ENCODE measurements at places on chromosomes 16 and 17.

DNA sequence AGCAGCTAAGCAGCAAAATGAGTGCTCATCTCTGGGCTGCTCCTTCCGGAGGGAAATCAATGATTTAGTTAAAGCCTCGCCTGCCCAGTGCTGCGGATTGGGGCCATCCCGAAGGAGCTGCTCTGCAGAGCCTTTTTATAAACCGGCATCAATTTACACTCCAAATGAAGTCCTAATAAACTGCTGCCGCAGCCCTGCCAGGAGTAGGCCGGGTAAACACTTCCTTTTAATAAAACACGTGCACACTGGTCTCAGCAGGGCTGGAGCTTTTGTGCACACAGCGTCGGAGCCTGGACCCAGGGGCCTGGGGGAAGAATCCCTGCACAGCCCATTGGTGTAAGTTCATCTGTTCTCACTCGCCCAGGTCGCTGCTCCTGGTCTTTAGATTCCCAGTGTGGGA is 79.6 kb upstream of the HS3ST2 start:
- DNase-seq = no peak

- no peak for DNase-seq
Observed at GRCh38 chr16:10080051-10080772, 102.0 kb downstream of the GRIN2A start.

GRCh38 chr16:83887564-83887963 is 11.4 kb upstream of the MLYCD start:
- DNase-seq = no peak

DNA sequence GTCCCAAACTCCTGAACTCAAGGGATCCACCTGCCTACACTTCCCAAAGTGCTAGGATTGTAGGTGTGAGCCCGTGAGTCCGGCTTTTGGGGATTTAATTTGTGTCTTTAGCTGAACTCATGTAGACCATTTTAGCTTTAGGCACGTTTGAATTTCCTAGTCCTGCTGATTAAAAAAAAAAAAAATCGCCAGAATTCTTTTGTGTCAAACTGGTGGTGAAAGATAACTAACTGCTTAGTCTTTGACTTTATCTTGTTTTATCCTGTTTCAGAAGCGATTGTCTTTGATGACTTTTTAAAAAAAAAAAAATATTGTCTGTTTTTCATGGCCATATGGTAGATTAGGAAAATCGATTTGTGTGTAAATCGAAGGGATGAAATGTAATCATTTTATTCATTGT is 2.6 kb downstream of the RABEP1 start:
- no peak for DNase-seq

DNA sequence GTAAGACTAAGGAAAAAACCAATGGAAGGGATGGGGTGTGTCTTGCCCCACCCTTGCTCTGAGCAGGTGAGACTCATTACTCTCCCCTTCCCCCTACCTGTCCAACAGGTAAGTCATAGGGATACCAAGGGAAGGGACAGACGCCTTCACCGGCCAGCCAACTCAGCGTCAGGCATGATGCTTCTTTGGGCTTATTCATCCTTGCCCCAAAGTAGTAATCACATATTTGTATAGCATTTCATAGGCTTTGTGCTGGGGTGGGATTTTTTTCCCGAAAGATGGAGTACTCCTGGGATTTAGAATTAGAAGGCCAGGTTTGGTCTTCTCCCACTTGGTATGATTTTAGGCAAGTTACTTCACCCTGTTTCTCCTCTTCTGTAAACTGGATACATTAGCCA is 509 bp upstream of the JUP start:
- no peak for DNase-seq

DNA sequence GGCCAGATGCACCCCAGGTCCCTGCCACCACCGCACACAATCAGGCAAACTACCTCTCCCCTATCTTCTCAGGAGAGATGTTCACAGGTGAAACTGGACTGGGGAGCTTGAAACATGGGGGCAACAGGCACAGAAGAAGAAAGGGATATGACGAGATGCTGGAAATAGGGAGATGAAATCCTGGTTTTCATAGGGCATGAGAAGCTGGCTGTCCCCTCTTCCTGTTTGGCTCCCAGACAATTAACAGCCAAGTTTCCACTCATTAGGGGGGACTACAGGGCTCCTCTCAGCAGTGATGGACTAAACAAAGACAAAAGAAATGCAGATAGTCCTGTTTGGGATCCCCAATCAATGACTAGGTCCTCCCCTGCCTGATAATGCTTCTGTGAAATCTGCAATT is 266.0 kb downstream of the NTN1 start:
- no peak for DNase-seq

GRCh38 chr16:30567160-30567990 is 4.1 kb downstream of the ZNF688 start:
- DNase-seq = peak; percentile 60

DNA sequence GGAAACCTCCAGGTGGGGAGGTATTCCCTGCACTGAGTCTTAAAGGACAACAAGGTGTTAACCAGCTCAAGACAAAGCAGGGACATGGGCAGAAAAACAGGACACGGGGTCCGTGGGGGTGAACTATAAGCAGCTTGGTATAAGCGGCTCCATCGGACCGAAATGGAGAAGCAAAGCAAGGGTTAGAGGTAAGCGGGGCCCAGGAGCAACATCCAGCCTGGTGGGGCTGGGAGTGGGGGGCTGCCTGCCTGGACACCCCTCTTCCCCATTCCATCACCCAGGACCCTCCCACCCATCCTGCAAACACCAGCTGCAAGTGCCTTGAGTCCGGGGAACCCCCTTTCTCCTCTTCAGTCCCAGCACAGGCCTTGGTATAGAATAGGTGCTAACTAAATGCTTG is 29.5 kb downstream of the MYH11 start:
- DNase-seq = no peak

DNA sequence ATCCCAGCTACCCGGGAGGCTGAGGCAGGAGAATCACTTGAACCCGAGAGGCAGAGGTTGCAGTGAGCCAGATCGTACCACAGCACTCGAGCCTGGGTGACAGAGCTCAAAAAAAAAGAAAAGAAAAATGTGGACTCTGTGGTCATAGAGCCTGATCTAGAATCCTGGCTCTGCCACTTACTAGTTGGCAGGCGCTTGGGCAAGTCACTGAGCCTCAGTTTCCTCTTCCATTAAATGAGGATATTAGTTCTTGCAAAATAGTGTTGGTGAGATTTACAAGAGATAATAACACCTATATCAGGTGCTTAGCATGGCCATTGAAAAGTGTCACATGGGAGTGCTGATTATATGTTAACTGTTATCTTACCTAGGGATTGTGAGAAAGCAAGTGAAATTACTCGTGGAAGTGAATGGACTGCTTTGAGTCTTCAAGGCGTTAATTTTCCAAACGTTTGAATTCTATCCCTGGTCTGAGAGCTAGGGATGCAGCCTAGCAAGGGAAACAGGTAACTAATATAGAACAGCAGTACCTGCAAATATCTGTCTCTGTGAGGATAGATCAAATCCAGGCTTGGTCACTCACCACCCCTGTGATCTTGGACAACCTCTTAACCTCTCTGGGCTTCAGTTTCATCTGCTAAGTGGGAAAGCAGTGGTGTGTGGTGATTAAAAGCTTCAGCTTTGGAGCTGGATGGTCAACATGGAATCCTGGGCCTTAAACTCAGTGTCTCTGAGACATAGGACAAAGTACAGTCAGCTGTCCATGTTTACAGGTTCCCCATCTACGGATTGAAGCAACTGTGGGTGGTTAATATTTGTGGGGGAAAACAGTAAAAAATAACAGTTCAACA is 953 bp upstream of the NSMCE1 start:
- no peak for DNase-seq

GRCh38 chr17:44738214-44738906 is 20.4 kb upstream of the ADAM11 start:
- no peak for DNase-seq

GRCh38 chr17:76458580-76459490 is 5.9 kb upstream of the UBE2O start:
- DNase-seq = no peak

DNA sequence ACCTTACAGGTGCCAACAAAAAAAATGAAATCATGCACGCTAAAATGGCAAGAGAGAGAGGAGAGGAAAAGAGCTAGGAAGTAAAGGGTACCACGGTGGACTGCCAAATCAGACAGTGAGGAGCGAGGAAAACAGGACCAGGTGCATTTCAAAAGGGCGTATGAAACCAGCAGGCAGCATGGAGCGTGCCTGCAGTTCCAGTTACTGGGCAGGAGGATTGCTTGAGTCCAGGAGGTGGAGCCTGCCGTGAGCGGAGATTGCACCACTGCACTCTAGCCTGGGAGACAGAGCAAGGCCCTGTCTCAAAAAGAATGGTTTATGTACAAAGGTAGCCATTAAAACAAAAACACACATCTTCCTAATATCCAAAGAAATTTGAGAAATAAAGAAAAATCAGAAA is 16.4 kb downstream of the USP36 start:
- DNase-seq = no peak

DNA sequence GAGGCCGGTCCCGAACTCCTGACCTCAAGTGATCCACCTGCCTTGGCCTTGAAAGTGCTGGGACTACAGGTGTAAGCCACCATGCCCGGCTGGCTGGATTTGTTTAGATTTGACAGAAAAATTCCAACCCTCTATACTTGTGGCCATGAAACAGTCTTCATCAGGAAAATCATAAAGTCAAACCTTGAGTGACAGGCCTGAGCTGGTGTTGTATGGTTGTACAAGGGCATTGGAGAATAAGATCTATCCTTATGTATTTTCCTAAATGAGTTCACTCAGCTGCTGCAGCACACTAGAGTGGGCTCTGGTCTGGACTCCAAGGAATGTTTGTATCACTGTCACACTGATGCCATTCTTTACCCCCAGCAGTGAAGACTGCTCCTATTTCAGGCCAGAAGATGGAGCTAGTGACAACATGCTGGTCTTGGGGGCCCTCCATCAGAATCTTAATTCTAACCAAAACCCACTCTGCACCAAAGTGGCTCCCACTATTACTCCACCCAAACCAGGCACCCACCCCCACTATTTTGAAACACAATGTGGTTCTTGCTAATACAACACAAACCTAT is 27.4 kb downstream of the SNX11 start:
- no peak for DNase-seq

DNA sequence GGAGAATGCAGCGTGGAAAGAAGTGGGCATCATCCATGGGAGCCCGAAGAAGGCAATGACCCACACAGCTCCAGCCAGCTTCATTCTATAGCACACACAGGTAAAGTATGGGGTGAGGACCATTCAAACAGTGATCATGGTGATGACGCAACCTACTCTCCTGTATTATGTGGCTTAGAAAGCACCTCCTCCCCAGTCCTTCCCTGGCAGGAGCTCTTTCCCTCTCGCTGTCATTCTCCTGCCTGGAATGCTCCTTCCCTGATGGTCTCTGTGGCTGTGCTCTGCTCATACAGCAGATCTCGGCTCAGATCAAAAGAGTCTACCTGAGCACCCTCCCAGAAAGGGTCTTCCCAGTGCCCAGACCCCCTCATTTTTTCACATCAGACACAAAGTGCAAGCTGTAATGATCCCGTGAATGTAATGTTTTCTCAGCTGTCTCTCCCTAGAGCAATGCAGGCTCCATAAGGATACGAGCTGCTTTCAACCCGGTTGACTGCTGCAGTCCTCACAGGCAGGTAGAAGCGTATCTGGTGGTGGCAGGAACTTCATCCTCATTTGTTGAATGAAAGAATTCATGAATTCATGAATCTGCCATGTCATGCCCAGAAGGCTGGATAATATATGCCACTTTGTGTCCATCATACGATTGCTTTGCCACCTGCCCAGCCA is 248.8 kb downstream of the HS3ST3A1 start:
- DNase-seq = no peak

DNA sequence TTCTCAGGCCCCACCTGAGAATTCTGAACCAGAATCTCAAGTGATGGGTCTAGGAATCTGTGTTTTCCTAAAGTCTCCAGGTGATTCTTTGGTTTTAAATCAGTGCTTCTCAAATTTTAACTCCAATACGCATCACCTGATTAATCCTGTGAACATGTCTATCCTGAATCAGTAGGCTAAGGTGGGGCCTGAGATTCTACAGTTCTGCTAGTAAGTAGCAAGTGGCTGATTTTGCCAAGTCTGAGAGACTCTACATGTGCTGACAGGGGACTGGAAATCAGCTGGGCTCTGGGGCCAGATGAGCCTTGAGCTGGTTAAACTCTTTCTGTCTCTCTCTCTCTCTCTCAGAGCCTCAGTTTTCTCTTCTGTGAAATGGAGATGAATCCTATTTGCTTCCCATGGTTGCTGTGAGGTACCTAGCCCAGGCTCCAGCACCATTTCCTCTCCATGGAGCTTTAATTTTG is 9.0 kb downstream of the CCR7 start:
- no peak for DNase-seq

GRCh38 chr16:57045694-57046381 is 46.5 kb upstream of the CPNE2 start:
- DNase-seq = no peak

DNA sequence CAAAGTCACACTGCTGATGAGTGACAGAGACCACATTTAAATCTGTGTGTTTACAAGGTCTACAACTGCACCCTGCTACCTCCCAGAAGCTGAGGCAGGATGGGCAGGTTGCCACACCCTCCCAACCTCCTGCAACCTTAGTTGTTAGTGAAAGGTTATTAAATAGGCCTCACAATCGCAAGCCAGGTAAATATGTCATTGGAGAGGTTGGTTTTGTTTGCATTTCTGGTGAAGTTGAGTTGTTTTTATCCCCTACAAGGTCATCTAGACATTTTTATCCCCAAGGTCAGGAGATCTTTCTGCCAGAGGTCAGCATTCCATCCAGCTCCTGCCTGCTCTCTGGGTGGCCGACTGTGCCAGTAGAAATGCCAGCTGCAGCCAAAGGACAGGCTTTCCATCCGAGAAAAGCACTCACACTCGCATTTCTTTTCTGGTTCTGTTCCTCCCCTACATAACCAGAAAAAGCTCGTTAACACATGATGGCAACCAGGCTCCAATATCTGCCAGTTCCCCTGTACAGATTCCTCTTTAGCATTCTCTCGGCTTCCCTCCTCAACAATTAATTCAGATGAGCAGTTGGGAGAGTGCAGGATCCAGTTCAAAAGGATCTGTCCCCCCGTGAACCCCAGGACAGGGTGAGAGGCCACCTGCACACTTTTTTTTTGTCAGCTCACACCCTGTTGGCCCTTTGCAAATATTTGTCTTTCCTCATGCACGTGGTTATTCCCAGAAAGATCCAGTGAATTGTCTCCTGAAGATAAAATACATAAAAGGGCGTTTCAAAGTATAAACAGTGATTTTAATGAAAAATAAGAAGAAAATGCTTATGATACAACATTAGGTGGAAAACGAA is 562.8 kb downstream of the MAF start:
- no peak for DNase-seq

All from T-helper 2 cell (primary cell).